ENCODE measurements at places on chromosomes 12 and 14. TPM values are rescaled to one million over a fixed set of nuclear protein-coding genes. Genes with fewer than 3 reads are reported as not detected.

DNA sequence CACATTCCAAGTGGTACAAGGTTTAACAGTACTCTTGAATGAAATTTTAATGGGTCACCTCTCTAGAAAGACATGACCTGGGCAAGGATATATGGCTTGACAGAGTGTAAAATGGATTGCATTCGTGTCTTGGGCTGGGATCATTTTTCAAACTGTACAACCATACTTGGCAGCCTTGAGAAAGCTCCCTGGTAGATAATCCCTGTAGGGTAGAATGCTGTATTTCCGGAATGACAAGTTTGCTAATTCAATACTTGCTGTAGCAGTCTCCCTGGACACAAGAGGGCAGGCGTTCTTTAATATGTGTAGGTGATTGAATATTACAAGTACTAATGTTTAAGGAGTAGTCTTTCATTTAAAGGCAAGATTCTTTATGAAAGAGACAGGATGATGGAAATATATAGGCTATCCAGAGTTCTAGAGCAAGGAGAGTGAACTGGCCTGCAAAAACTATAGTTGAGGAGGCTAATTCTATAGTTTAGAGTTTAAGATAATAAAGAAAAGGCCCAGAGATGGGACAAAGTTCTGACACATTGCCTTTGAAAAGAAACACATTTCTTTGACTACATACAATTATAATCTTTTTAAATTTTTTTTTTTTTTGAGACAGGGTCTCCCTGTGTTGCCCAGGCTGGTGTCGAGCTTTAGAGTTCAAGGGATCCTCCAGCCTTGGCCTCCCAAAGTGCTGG is 53.4 kb downstream of the PLBD1 start:
- no peak for DNase-seq

Gene CLEC4A
- total RNA-seq: 0.58 TPM

GRCh38 chr12:7608184-7608911 is 57.4 kb downstream of the APOBEC1 start:
- no peak for DNase-seq

- no peak for DNase-seq
Observed at GRCh38 chr14:72894623-72895378, 900 bp upstream of the DPF3 start.

DNA sequence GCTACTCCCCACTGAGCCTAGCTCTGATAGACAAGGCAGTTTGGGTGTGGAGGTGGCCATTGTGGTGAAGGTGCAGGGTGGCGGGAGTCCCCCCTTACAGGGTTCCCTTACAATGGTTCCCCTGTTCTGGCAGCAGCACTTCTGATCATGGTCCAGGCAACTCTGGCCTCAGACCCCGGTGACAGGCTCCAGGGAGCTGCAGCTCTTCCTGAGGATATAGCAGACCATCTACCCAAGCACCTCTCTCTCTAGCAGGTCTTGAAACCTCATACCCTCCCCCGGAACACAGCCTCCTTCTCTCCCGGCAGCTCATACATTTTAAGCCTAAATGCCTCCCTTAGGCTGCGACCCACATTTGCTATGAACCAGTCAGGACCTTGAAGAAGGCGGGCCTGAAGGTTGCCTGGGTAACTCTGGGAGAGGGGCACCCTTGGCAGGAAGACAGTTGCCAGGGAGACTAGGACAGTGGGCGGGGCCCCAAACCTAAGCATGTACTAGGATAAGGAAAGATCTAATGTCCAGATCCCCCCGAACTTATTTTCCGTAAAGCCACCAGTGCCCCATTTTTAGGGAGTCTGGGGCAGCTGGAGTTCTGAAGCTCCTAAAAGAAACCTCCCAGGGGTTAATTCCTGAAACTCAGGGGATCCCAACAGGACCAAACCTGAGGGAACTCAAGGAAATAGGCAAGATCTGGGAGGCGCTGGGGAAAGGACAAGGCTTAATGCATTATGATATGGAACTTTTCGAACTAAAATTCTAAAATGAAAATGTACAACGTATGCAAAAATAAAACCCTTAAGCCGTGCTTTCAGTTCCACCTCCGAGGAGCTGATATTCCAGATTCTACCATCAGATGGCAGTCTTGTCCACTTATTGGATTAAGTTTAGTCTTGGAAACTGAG is 4.5 kb upstream of the GDF11 start:
- peak; percentile 96 for DNase-seq

DNA sequence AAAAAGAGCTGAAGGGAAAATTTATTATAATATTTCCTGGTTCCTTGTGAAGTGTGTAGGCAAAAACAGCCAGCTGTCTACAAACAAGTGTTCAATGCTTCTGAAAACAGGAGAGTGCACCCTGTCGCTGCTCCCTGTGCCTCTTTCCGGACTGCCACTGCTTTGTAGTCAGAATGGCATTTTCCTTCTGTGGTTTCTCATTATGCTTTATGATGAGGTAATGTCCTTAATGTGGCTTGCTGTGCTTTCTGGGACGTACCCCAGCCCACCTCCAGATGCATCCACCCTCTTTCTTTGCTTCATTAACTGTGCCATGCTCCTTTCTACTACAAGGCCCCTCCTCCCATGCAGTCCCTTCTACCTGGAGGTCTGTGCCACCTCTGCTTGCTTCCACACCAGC is 148.1 kb downstream of the SYT1 start:
- DNase-seq: no peak

GRCh38 chr14:54136894-54137613 is 180.4 kb upstream of the BMP4 start:
- DNase-seq: no peak

GRCh38 chr12:89932954-89933353 is 224.3 kb upstream of the ATP2B1 start:
- DNase-seq: no peak

GRCh38 chr12:86293682-86294240 is 37.6 kb upstream of the MGAT4C start:
- no peak for DNase-seq

Gene TMED8
- 21.8 TPM for total RNA-seq

Gene ZNF140
- total RNA-seq: 12.0 TPM

Data from esophagus muscularis mucosa (tissue), 4 donors.